ENCODE measurements at places on chromosomes 7 and 10.

DNA sequence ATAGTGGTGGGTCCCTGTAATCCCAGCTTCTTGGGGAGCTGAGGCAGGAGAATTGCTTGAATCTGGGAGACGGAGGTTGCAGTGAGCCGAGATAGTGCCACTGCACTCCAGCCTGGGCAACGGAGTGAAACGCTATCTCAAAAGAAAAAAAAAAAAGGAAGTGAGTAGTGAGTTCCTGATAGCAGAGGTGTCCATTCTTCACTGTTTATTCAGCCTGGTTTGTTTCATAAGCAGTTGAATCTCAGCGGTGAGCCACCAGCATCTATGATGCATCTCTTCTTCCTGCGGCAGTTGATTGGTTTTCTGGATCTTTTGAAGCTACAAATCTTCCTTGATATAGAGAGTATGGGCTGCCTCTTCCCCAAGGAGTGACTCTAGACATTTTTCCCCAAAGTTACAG is 316.1 kb upstream of the MTPN start:
- DNase-seq = no peak

- peak; percentile 57 for DNase-seq
These were observed 50.9 kb downstream of the AASS start for GRCh38 chr7:122092964-122093797.

DNA sequence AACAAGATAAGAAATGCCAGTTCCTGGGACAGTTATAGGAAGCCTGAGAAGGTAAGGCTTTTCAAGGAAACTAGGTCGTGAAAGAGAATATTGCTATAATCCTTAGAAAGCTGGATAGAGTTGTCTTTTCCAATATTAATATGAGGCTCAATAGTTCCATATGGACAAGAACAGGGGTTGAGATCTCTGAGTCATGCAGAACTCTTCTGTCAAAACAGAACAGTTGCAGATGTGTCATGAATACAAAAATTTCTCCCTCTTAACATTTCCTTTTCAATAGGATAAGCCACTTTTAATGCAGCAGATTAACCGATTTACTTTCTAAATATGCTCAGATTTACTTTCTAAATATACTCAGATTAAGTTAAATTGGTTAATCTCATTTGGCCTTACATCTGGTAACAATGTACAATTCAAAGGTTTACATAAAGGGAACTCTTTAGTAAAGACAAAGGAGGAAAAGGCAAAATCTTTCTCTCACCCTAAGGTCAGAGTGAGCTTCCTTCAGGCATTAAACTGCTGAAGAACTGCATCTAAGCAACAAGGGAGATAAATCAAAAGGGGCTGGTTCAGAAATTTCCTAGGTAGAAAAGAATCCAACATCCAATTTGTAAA is 104.7 kb upstream of the PCDH15 start:
- no peak for DNase-seq

- peak; percentile 43 for DNase-seq
These were observed 13.5 kb upstream of the CSGALNACT2 start for GRCh38 chr10:43124574-43125273.

- DNase-seq = no peak
These were observed 10.0 kb downstream of the IDI2 start for GRCh38 chr10:1015688-1016087.

- no peak for DNase-seq
These were observed 784.5 kb upstream of the ZWINT start for GRCh38 chr10:57145548-57145947.

DNA sequence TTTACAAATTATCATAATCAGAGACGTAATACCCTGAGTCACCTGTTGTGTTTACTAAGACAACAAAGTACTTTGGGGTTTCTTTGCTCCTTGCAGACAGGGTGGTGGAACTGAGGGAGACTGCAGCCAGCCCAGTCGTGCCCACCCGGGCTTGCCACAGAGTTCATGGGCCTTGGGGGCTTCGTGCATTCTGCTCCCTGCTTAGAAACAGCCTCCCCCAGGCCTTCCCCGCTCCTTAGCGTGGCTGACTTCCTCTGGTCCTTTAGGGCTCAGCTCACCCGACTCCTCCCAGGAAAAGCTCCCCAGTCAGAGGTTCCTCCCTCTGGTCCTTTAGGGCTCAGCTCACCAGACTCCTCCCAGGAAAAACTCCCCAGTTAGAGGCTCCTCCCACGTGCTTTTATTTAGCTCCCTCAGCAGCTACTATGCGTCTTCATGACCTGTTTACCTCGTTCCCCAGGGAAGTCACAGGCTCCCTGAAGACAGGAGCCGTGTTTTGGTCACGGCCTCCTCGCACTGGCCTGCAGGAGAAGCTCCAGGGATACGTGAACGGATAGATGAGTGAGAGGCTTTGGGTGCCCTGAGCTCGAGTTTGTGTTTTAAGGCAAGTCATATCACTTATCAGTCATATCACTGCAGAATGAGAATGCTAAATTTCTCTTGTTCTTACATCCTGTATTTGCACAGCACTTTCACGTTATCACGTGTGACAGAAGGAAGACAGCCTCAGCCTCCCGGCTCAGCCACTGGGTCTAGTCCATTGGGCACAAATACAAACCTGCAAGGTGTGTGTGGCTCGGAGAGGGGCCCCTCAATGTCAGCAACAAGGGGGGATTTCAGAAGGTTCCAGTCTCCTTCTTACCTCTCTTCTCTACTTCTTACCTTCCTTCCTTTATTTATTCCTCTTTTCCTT is 52.7 kb upstream of the VIPR2 start:
- DNase-seq = peak; percentile 60

- no peak for DNase-seq
These were observed 145.6 kb upstream of the NFE2L3 start for GRCh38 chr7:26006426-26006825.

DNA sequence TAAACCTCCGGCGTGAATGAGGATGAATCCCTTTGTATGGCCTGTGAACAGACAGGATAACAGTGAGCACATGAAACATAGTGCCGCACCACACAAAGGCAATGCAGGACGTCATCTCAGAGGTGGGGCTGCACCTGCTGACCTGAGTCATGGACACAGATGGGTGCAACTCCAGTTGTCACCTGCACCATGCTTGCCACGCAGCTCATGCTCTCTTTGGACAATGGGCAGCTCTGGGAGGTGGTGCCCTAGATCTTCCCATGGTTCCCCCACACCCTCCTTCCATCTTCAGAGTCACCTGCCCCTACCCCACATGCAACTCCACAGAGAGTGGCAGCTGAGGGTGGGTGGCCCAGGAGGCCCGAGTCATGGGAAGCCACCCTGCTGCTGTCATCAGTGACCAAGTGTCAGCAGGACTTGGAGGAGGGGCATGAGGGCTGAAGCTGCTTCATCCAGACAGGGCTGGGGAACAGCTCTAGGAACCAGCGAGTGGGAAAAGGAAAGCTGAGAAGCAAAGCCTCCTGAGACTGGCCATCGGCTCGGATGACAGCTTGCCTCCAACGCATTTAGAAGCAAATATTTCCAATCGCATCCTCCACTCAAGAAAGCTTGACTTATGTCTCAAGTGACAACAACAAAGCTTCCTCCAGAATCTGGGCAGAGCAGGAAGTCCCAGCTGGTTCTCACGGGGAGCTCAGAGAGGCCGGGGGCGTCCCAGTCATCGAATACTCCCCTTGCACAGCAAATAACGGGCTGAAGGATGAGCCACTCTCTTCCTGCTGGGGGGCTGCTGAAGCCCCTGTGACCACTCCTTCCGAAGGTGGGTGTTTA is 27.1 kb downstream of the VIPR2 start:
- no peak for DNase-seq

DNA sequence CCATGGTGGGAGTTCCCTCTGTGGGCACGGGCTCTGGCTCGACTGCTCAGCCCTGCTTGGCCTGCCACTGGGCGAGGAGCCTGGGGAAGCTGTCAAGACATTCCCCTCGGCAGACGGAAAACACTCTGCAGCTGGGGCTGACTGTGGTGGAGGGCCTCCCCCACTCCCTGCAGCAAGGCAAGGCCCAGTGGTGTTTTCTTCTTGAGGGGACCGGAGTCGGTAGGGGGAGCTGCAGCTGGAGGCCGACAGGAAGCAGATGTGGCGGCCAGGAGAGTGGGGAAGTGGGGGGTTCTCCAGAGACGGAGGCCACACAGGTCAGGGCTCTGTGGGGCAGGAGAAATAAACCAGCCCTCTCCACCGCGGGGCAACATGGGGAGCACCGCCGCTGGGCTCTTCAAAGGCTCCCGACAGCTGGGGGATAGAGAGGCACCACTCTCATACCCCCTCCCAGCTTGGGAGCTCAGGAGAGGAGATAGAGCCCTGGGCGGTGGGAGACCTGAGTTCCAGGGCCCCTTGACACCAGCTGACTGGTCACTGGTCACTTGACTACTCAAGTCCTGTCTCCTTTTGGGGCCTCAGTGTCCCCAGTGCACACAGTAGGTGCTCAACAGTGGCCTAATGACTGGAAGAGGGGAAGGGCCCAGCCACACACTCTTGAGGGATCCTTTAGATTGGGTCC is 43.4 kb downstream of the PPIF start:
- peak; percentile 53 for DNase-seq

GRCh38 chr10:86945361-86946212 is 11.8 kb downstream of the MMRN2 start:
- DNase-seq = peak; percentile 34

GRCh38 chr7:2566348-2566889 is 7.6 kb downstream of the IQCE start:
- DNase-seq = no peak

DNA sequence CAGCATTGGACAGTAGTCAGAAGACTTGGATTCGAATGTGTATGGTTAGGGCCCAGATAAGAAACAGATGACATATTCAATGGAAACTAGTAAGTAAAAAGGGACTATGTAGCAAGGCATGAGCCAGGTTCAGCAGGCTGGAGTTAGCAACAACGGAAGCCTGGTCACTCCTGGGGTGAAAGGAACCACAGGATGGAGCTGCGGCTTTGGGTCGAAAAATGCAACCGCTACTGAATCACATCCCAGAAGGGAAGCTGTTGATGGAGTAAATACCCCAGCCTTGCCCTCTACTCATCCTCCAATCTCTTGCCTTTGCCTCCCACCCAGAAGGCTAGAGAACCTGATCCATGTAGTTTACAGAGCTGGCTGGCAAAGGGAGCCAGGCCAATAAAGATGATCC is 37.5 kb upstream of the EGR2 start:
- DNase-seq = peak; percentile 83

DNA sequence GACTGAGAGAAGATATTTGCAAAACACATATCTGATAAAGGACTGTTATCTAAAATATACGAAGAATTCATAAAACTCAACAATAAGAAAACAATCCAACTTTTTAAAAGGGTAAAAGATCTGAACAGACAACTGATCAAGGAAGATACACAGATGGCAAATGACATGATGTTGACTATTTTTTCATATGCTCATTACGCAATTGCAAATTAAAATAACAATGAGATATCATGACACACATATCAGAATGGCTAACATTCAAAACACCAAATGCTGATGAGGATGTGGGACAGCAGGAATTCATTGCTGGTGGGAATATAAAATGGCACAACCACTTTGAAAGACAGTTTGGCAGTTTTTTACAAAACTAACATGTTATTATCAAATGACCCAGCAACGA is 8.9 kb downstream of the DENND11 start:
- DNase-seq = no peak

DNA sequence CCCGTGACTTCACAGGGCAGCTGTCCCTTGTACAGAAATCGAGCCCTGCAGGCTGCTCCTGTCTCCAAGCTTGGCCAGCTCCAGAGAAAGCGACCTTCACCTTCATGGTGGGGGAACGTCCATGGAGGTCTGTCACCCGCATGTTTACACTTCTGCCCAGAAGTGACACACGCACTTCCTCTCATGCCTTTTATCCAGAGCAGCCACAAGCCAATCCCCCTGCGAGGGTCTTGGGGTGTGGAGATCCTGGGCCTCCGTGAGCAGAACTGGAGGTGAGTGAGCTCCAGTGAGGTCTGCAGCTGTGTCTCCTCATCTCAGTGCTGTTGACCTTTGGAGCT is 139.0 kb upstream of the TNS3 start:
- DNase-seq = no peak

DNA sequence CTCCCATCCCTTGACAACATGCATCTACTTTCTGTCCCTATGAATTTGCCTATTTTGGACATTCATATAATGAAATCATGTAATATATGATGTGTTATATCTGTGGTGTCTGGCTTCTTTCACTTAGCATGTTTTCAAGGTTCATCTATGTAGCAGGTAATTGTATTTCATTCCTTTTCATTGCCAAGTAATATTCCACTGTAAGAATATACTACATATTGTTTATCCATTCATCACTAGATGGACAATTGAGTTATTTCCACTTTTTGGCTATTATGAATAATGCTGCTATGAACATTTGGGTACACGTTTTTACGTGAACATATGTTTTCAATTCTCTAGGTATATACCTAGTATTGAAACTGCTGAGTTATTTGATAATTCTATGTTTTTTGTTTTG is 238.2 kb downstream of the PTEN start:
- no peak for DNase-seq

GRCh38 chr7:39043531-39043930 is 65.8 kb downstream of the POU6F2 start:
- no peak for DNase-seq

DNA sequence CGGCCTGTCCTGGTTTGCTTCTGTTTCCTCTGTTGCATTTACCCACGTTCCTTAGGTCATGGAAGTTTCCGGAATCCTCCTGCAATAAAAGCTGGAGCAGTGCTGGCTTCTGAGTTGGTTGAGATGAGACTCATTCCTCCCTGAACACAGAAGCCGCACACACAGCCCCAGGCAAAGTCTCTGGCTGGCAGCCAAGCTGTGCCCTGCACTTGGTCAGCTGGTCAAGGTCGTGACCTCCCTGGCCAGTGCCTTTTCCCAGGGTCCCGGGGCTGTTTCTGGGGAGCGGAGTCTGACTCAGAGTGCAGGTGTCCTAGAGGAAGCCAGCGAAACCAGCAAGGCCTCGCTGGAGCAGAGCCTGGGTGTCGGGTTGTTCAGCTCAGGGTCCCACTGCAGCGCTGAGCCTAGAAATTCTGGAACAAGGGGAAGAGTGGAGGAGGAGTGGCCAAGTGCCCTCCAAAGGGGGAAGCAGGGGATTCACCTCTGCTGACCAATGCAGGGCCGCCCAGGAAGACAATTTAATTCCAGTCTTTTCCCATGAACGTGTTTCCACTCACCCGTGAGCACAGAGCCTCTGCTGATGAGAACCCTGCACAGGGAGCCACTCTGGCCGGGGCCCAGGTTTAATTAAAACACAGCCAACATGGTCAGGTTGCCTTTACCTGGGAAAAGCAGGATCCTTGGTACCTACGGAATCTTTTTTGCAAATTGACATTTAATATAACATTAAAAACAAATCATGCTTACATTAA is 245.5 kb upstream of the PPP2R2D start:
- DNase-seq = peak; percentile 20

- no peak for DNase-seq
These were observed 109.4 kb downstream of the ABLIM1 start for GRCh38 chr10:114548662-114549061.

DNA sequence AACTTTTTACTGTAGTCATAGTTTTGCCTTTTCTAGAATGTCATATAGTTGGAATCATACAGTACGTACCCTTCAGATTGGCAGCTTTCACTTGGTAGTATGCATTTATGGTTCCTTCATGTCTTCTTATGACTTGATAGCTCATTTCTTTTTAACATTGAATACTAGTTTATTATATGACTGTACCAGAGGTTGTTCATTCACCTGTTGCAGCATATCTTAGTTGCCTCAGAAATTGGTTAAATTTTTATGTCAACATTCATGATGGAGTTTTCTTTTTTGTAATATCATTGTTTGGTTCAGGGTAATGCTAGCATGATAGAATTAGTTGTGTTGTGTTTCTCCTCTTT is 94.8 kb upstream of the CDK13 start:
- DNase-seq = no peak

- no peak for DNase-seq
These were observed 234.6 kb downstream of the DIP2C start for GRCh38 chr10:454860-455259.
